ENCODE measurements at places on chromosomes 3 and 15. TPM values are rescaled to one million over a fixed set of nuclear protein-coding genes. Genes with fewer than 3 reads are reported as not detected.

- DNase-seq = no peak
- peaks cover 7% of the 10 kb centered on the region for H3K4me1 ChIP-seq
- no peak overlapping the region for H3K27ac ChIP-seq
- peaks cover 21% of the 10 kb centered on the region for H3K27me3 ChIP-seq
- no peaks in the 10 kb centered on the region for H3K36me3 ChIP-seq
- no peak overlapping the region for H3K4me3 ChIP-seq
Measured at GRCh38 chr15:89812011-89812846, 2.4 kb downstream of the ANPEP start.

Gene UBE3A
- total RNA-seq = 115 TPM

Gene ADAMTS17
- 4.7 TPM for total RNA-seq

- no peak for DNase-seq
- no peak overlapping the region for H3K4me3 ChIP-seq
- no peaks in the 10 kb centered on the region for H3K36me3 ChIP-seq
- H3K4me1 ChIP-seq = no peaks in the 10 kb centered on the region
Measured at GRCh38 chr3:54988838-54989630, 61.2 kb upstream of the LRTM1 start.

DNA sequence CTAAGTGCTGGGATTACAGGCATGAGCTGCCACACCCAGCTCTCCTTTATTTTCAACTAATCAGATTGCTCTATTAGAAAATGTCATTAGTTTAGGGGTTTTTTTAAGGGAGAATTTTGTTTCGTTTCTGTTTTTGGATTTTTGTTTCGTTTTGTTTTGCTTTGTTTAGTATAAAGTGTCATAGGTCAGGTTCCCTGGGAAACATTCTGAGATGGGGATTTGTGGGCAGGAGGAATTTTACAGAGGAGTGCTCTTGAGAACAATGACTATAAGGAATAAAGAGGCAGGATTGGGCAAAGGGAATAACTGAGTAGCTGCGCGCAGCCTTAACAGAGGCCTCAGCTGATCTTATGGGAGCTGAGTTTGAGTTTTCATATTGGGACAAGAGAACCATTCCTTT lies 86.8 kb upstream of the NR2F2 start:
- no peaks in the 10 kb centered on the region for H3K4me1 ChIP-seq
- no peak overlapping the region for H3K4me3 ChIP-seq
- H3K27me3 ChIP-seq = no peaks in the 10 kb centered on the region
- no peak overlapping the region for H3K27ac ChIP-seq
- DNase-seq = no peak
- H3K36me3 ChIP-seq = no peaks in the 10 kb centered on the region

DNA sequence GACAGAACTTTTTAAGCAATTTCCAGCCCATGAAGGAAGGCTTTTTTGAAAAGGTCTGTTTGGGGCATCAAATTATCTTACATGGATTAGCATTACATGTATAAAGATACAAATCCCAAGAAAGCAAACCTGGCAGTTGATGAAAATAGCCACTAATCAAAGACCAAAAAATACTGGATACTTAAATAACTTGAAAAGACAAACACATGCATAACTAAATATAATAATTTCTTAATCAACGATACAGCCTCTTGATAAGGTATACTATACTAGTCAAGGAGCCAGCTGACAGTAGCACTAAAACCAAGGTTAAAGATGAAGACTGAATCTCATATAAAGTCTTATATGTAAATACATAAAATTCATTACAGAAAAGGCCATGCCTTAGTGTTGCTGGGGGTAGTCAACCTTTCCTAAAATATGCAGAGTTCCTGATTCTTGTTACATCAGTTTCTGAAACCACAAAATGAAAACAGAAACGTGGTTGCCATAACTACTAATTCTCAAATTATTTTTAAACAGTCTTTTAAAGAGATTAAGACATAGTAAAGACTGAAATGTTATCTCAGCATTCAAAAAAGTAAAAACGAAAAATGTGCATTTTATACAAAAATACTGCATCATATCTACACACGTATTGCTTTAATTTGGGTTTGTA lies 2.0 kb downstream of the ANKRD28 start:
- no peaks in the 10 kb centered on the region for H3K27me3 ChIP-seq
- no peaks in the 10 kb centered on the region for H3K36me3 ChIP-seq
- peaks cover 73% of the 10 kb centered on the region for H3K4me1 ChIP-seq
- H3K27ac ChIP-seq = peak overlapping the region; percentile 72
- H3K4me3 ChIP-seq = no peak overlapping the region
- no peak for DNase-seq

Gene OIP5
- 0.52 TPM for total RNA-seq

- DNase-seq = no peak
- no peak overlapping the region for H3K4me3 ChIP-seq
- H3K36me3 ChIP-seq = no peaks in the 10 kb centered on the region
- H3K27ac ChIP-seq = no peak overlapping the region
- peaks cover 23% of the 10 kb centered on the region for H3K4me1 ChIP-seq
- H3K27me3 ChIP-seq = no peaks in the 10 kb centered on the region
Measured at GRCh38 chr3:38154625-38155255, 10.6 kb upstream of the OXSR1 start.
